ENCODE measurements at places on chromosomes 7 and 10.
A peak's percentile ranks its signal among the peaks of the same experiment; 100 is the strongest.

- no peak for DNase-seq
Observed at GRCh38 chr7:28979776-28980175, 21.6 kb upstream of the TRIL start.

- no peak for DNase-seq
Observed at GRCh38 chr7:42674541-42674940, 237.3 kb downstream of the C7orf25 start.

DNA sequence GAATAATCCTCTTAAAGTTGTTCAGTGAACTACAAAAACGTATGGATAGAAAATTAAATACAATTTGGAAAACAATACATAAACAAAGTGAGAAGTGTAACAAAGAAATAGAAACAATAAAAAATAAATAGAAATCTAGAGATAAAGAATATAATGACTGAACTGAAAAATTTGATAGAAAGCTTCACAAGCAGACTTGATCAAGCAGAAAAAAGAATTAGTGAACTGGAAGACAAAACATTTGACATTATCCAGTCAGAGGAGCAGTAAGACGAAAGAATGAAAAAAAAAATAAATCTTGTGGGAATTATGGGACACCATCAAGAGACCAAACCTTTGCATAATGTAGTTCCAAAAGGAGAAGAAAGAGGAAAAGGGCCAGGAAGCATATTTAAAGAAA lies 32.4 kb upstream of the NPY start:
- no peak for DNase-seq

DNA sequence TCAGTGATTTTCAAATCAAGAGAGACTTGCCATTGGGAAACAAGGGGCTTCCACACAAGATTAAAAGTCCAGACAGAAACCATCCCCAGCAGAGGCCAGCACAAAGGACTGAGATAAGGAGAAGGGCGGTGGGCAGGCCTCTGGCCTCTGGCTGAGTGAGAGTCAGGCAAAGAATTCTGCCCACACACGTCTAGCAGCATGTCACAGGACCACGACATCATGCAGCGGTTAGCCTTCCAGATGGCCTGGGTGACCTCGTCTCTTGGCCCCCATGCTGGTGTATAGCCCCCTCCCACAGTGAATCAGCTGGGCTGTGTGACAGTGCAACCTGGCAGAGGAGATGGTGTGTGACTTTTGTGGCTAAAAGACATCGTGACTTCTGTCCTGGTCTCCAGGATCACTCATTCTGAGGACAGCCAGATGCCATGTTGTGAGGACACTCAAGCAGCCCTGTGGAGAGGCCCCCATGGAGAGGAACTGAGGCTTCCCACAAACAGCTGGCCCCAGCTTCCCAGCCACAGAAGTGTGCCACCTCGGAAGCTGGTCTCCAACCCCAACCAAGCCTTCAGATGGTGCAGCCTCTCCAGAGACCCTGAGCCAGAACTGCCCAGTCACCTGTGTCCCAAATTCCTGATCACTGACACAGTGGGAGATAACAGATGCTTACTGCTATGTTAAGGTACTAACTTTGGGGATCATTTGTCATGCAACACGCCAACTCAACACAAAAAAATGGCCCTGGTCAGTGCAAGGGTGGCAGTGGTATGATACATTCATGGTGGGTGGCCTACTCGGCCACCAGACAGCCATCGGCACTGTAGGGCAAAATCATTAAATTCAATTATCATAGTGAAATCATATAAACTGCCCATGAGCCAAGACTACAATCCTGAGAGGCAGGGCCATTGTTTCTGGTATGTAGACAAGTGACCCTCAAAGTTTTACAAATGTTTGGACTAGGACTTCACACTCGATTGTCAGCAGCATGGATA lies 73.2 kb downstream of the TNS3 start:
- DNase-seq: no peak

DNA sequence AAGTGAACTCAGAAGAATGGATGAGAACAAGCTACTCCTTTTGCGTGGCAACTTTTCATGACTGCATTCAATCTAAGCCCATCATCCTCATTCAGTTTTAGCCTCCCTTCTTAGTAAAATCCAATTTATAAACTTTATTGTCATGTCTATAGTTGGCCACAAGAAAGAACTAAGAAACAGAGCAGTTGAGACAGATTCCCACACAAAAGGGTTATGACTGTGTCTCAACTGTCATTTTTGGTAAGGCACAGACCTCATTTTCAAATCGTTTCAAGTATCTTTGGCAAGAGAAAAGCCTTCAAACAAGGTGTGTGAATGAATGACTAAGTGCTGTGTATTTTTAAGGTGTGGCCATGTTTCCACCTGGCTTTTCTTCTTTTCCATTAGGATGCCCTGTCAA lies 84.2 kb upstream of the CREB5 start:
- no peak for DNase-seq

- no peak for DNase-seq
Observed at GRCh38 chr7:41189866-41190265, 513.0 kb downstream of the INHBA start.

GRCh38 chr7:151087245-151088018 lies 1.2 kb downstream of the AGAP3 start:
- DNase-seq: peak; percentile 53

GRCh38 chr7:105003275-105003674 lies 10.7 kb upstream of the KMT2E start:
- DNase-seq: peak; percentile 62

- no peak for DNase-seq
Observed at GRCh38 chr10:85673270-85673669, 693.3 kb downstream of the GRID1 start.

DNA sequence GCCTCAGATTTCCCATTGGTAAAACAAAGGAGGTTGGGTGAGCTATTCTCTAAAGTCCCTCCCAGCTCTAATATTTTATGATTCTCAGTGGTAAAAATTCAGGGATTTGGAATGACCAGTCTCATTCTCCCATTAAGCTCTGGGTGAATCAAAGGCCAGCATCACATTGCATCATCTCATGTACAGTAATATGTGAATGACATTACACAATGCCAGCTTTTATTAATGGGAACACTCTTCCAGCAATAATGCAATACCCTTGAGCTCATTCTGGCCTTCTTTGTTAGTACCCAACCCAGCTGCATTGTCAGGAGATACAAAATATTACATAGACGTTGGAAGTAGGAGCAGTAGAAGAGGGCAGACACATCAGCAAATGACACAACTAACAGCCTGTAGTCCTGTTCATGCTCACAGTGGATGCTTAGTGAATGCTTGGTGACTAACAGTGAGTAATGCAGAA lies 100.0 kb upstream of the EGR2 start:
- no peak for DNase-seq

GRCh38 chr10:103397191-103397825 lies 882 bp downstream of the PDCD11 start:
- DNase-seq: peak; percentile 10

GRCh38 chr10:97388152-97388551 lies 13.0 kb downstream of the RRP12 start:
- DNase-seq: no peak

GRCh38 chr7:46518713-46519112 lies 597.6 kb upstream of the IGFBP3 start:
- DNase-seq: no peak

DNA sequence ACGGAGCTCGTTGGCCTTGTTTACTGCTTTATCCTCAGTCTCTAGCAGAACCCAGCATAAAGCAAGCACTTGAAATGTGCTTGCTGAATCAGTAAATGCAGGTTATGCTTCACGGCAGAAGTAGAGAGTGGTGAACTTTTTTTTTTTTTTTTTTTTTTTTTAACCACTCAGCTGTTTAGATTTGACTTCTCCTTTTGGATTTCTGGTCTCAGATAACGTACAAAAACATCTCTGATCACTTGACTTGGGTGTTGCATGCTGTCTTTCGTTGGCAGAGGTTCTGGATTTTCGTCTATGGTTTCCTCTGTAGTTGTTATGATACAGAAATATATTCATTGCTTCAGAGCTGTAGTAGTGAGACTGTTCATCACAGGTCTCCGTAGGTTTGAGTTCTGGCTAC lies 242.5 kb upstream of the HABP2 start:
- no peak for DNase-seq

GRCh38 chr7:77531038-77531437 lies 6.1 kb upstream of the PTPN12 start:
- DNase-seq: no peak

DNA sequence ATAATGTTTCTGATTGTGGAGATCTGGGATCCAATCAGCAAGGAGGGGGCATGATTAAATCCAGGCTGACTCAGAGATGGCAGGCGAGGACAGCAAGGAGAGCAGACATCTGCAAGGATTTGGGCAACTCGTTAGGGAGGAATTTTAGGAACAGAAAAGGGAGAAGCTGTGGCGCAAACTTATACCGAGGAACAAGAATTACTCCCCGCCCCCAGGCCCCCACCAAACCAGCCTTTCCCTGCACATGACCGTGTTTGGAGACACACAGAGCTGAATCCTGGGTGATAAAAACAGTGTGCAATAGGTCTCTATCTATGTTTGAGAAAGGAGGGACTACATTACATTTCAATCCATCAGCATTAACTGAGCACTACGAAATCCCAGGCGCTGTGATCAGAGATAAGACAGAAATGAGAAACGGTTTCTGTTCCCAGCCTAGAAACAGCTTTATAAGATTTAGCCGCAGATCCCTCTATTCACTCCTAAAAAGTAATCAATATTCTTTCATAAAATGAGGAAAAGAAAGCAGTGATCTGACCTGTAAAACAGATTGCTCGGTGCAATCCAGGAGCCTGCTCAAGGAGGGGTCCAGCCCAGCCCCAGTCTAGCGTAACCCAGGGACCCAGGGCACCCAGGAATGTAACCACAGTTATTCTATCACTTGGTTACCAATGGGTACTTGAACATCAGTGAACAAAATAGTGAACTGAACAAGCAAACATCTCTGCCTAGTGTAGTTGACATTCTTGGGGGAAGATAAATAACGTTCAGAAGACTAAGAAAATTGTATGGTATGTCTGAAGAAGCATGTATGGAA lies 37.2 kb upstream of the RAPGEF5 start:
- no peak for DNase-seq

- DNase-seq: peak; percentile 38
Observed at GRCh38 chr10:60236869-60237524, 152.7 kb downstream of the ANK3 start.

GRCh38 chr7:20791538-20792434 lies 5.1 kb upstream of the SP8 start:
- DNase-seq: no peak

GRCh38 chr7:132092106-132092505 lies 484.2 kb downstream of the PLXNA4 start:
- no peak for DNase-seq

DNA sequence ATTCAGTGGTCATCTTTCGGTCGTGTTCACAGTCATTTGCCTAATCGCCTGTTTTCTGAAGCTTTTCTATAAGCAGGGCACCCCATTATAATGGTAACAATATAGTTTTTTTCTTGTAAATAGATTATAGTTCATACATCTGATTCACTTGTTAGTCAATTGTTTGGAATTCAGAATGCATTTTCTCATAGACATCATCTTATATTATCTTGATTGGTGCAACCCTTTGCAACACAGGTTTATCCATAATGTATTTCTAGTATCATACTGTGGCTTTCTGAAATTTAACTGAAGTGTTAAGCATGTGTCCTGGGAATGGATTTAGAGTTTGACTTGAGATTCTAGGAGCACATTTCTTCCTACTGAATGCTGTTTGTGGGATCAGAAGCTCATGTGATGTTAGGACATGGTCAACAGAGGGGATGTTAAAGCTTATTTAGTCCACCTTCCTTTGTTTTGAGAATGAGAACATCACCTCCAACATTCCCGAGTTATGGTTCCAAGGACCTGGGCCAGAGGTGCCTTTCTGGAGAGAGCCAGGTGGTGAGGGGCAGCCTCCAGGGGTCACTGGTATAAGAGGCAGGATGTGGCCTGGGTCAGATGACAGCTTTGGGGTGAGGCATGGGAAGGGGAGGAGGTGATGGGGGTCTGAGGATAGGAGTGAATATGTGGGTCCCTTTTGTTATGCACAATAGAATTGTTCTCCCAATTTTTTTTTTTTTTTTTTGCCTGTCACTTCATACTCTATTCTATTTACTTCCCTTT lies 415.6 kb downstream of the EXOC4 start:
- DNase-seq: no peak

DNA sequence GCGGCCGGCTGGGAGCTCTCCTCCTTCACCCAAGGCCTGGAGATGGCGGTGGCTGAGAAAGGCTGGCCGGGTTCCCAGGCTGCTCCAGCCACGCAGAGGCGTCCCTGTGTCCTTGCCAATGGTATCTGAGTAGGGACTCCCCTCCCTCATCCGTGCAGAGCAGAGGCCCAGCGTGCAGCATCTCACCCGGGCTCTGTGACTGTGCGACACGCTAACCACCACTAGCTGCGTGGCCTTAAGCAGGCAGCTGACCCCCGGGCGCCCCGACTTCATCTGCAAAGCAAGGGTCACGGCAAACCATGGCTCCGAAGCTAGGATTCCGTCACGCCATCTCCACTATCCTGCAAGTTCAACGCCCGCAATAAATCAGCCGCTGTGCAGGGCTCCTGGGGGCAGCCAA lies 47.2 kb upstream of the TNRC18 start:
- no peak for DNase-seq

DNA sequence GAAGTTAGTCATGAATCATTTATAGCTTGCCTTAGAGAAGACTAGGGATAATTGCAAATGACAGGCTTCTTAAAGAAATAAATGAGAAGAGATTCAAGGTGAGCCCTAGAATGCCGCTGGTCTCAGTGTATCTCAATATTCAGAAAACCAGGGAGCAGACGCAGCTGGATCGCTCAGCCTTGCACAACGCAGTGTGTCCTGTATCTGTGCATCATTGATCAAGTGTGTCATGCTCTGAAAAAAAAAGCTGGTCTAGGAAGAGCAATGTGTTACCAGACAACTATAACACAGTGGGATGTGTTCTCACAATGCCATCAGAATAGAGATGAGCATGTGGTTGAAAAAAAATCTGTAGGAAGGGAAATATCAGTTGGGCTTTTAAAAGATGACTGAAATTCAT lies 230.1 kb downstream of the CALN1 start:
- no peak for DNase-seq

DNA sequence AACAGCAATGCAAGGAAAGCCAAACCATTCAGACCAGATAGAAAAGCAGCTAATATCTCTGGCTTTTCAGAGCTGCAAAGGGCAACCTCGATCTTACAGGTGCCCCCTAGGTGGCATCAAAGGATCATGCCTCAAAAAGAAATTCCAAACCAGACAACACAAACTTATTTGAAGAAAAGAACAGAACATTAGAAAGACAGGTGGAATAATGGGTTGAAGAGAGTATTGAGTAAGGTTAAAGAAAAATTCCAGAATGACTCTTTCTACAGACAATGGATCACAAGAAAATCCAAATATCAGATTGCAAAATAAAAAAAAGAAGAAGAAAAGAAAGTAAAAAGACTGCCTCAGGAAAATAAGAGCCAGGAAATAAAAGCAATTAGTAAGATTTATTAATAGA lies 213.7 kb downstream of the ELMO1 start:
- no peak for DNase-seq

DNA sequence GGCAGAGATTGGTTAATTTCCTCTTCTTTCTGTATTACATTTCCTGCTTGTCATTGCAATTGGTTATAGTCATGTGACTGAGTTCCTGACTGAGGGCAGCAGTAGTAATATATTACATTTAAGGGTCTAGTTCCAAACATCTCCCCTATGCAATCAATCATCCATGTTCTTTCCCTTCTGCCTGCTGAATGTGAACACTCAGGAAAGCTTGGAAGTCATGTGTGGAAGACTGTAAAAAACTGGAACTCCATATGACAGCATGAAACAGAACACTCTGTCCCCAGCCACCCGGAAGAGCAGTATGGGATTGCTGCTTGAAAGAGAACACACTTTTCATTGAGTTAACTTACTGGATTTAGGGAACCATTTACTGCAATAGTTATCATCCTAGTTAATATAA lies 459.7 kb upstream of the SEMA3A start:
- no peak for DNase-seq
